ENCODE measurements at places on chromosomes 5 and 9. TPM values are rescaled to one million over a fixed set of nuclear protein-coding genes. Genes with fewer than 3 reads are reported as not detected.

MAMDC4 gene
- 6.2 TPM for total RNA-seq

LCN15 gene
- total RNA-seq = not detected

PCDHB15 gene
- 1.2 TPM for total RNA-seq

SLC36A2 gene
- total RNA-seq = not detected

ENTREP1 gene
- total RNA-seq = 19.8 TPM

IRX1 gene
- total RNA-seq = not detected

PPP1R26 gene
- 11.5 TPM for total RNA-seq

SPTAN1 gene
- total RNA-seq = 452 TPM

TTC23L gene
- not detected for total RNA-seq

TLX3 gene
- not detected for total RNA-seq

SLC25A48 gene
- not detected for total RNA-seq

C5 gene
- 2.3 TPM for total RNA-seq

PRDM9 gene
- not detected for total RNA-seq

OXCT1 gene
- total RNA-seq = 61.2 TPM

CARD19 gene
- 64.9 TPM for total RNA-seq

BTNL9 gene
- total RNA-seq = 0.13 TPM

C9 gene
- 0.57 TPM for total RNA-seq

RLN2 gene
- total RNA-seq = 0.16 TPM

F12 gene
- total RNA-seq = 1.3 TPM

OLFML2A gene
- total RNA-seq = 0.32 TPM

LCN9 gene
- total RNA-seq = not detected

ZNF622 gene
- total RNA-seq = 30.9 TPM

PCDHGB3 gene
- 8.4 TPM for total RNA-seq

AFAP1L1 gene
- 137 TPM for total RNA-seq

HAVCR2 gene
- total RNA-seq = not detected

FAM81B gene
- total RNA-seq = not detected

SPAAR gene
- total RNA-seq = 5.8 TPM

DNAH5 gene
- total RNA-seq = 0.82 TPM

GPR151 gene
- not detected for total RNA-seq

KIF4B gene
- total RNA-seq = 0.38 TPM

GDA gene
- not detected for total RNA-seq

LMNB1 gene
- total RNA-seq = 89.0 TPM

ZFYVE16 gene
- total RNA-seq = 22.7 TPM

HEMGN gene
- total RNA-seq = not detected

TMEM252 gene
- total RNA-seq = not detected

CCL27 gene
- total RNA-seq = 0.16 TPM

RANBP17 gene
- 5.5 TPM for total RNA-seq

P4HA2 gene
- total RNA-seq = 45.5 TPM

FOXD1 gene
- 0.16 TPM for total RNA-seq

STKLD1 gene
- total RNA-seq = 0.49 TPM

CDH9 gene
- total RNA-seq = not detected

LTC4S gene
- not detected for total RNA-seq

PAPPA gene
- total RNA-seq = 0.32 TPM

SH3TC2 gene
- total RNA-seq = 8.6 TPM
